Mammary microvascular endothelial cell (primary cell): ENCODE measurements at places on chromosomes 5 and 9. TPM values are rescaled to one million over a fixed set of nuclear protein-coding genes. Genes with fewer than 3 reads are reported as not detected.

The TAF11L2 gene
- total RNA-seq = not detected in 2 replicates

The BAAT gene
- not detected in 2 replicates for total RNA-seq

The ARHGEF39 gene
- total RNA-seq = 3.1 and 3.5 TPM in 2 replicates

The ACSL6 gene
- not detected in 2 replicates for total RNA-seq

The ADCY2 gene
- total RNA-seq = not detected in 2 replicates

The LURAP1L gene
- 1.9 and 2.9 TPM in 2 replicates for total RNA-seq

The CDH9 gene
- total RNA-seq = not detected in 2 replicates

The TAF11L10 gene
- not detected in 2 replicates for total RNA-seq

The CCDC69 gene
- total RNA-seq = 18.6 and 18.7 TPM in 2 replicates

The ARL10 gene
- 3.6 and 6.7 TPM in 2 replicates for total RNA-seq

The ADAMTSL1 gene
- total RNA-seq = 33.3 and 45.4 TPM in 2 replicates

The AJM1 gene
- total RNA-seq = 0.93 and 1.5 TPM in 2 replicates

The SREK1IP1 gene
- total RNA-seq = 5.9 and 7.9 TPM in 2 replicates

The PCDHA1 gene
- not detected in 2 replicates for total RNA-seq

The C9orf152 gene
- not detected in 2 replicates for total RNA-seq

The FOXD1 gene
- 0.05 and 0.33 TPM in 2 replicates for total RNA-seq

The SPINK1 gene
- total RNA-seq = not detected in 2 replicates

The GTF3C5 gene
- 56.6 and 68.7 TPM in 2 replicates for total RNA-seq

The PTPA gene
- total RNA-seq = 118 and 121 TPM in 2 replicates

The PCDHGA1 gene
- total RNA-seq = 0.20 and 0.59 TPM in 2 replicates

The LCN10 gene
- 0.44 TPM in 1 of 2 replicates, not detected in the other for total RNA-seq

The ARID3C gene
- total RNA-seq = 0.34 TPM in 1 of 2 replicates, not detected in the other

The URM1 gene
- 52.2 and 57.4 TPM in 2 replicates for total RNA-seq

The CSF2 gene
- total RNA-seq = 16.8 and 17.5 TPM in 2 replicates

The FAXDC2 gene
- 2.3 and 2.9 TPM in 2 replicates for total RNA-seq

The FAM153A gene
- not detected in 2 replicates for total RNA-seq

The SGCD gene
- 0.34 TPM in 1 of 2 replicates, not detected in the other for total RNA-seq

The ACOT12 gene
- total RNA-seq = not detected in 2 replicates

The SKIC3 gene
- 65.8 and 80.4 TPM in 2 replicates for total RNA-seq

The GRXCR2 gene
- not detected in 2 replicates for total RNA-seq
